ENCODE measurements at places on chromosomes 2 and 18.

- no peak overlapping the region for H3K4me3 ChIP-seq
- H3K27me3 ChIP-seq = peaks cover 15% of the 10 kb centered on the region
- no peaks in the 10 kb centered on the region for H3K36me3 ChIP-seq
- no peak overlapping the region for H3K27ac ChIP-seq
- DNase-seq = no peak
Measured at GRCh38 chr18:44823782-44824181, 143.1 kb downstream of the SETBP1 start.

DNA sequence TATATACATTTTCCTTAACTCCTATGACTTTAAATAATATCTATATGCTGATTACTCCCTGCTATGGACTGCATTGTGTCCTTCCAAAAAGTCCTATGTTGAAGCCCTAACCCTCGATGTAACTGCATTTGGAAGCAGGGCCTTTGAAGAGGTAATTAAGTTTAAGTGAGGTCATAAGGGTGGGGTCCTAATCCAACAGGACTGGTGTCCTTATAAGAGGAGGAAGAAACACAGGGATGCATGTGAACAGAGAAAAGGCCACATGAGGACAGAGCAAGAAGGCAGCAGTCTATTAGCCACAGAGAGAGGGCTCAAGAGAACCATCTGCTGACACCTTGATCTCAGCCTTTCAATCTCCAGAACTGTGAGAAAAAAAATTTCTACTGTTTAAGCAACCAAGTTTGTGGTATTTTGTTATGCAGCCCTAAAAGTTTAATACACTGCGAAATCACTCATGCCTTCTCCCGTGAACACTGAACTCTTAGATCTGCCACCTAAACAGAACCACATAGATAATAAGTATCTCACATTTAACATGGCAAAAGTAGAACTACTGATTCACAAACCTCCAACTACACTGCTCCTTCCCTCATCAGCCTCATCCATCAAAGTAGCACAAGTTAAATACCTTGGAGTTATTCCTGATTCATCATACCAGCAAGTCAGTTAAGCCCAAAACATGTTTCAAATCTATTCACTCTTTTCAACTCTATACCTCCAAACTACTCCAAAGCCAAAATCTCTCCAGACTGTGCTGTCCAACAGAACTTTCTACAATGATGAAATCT, 65.4 kb downstream of the HIBCH start:
- no peak for DNase-seq
- H3K36me3 ChIP-seq = peaks cover 53% of the 10 kb centered on the region
- H3K4me1 ChIP-seq = no peaks in the 10 kb centered on the region
- no peaks in the 10 kb centered on the region for H3K27me3 ChIP-seq

GRCh38 chr2:231191896-231192872, 6.2 kb upstream of the ARMC9 start:
- H3K4me3 ChIP-seq = no peak overlapping the region
- H3K4me1 ChIP-seq = peaks cover 5% of the 10 kb centered on the region
- no peak for DNase-seq
- H3K36me3 ChIP-seq = no peaks in the 10 kb centered on the region
- no peaks in the 10 kb centered on the region for H3K27me3 ChIP-seq
- H3K27ac ChIP-seq = no peak overlapping the region

DNA sequence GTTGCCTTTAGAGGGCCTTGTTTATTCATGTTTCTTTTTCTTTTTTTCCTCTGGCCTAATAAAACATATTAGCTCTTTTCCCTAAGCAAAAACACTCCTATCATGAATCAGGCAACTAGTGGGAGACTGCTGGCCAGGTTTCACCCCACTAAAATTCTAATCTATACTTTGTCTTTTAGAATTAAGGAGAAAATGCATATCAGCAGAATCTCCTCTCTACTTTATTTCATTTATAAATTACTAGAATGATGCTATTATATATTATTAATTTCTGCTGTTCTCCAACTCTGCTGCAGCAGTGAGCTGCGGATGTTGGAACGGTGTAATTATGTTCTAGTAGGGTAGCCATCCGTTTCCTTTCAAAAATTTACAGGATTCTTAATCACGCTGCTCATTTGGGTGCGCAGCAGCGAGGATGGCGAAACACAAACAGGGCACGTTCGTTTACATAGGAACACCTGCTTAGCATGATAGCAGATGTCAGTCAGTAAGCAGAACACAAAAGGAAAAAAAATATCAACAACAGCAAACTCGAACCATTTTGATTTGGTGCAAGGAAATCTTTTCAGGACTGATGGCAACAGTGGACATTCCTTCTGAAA, 30.5 kb downstream of the ZEB2 start:
- H3K27me3 ChIP-seq = no peaks in the 10 kb centered on the region
- peak overlapping the region; percentile 39 for H3K27ac ChIP-seq
- DNase-seq = no peak
- peaks cover 69% of the 10 kb centered on the region for H3K4me1 ChIP-seq

- H3K4me3 ChIP-seq = peak overlapping the region; percentile 20
- peaks cover 34% of the 10 kb centered on the region for H3K36me3 ChIP-seq
- peaks cover 39% of the 10 kb centered on the region for H3K4me1 ChIP-seq
- peak; percentile 50 for DNase-seq
- no peaks in the 10 kb centered on the region for H3K27me3 ChIP-seq
- peak overlapping the region; percentile 78 for H3K27ac ChIP-seq
Measured at GRCh38 chr2:118103951-118104940, 16.0 kb downstream of the INSIG2 start.

DNA sequence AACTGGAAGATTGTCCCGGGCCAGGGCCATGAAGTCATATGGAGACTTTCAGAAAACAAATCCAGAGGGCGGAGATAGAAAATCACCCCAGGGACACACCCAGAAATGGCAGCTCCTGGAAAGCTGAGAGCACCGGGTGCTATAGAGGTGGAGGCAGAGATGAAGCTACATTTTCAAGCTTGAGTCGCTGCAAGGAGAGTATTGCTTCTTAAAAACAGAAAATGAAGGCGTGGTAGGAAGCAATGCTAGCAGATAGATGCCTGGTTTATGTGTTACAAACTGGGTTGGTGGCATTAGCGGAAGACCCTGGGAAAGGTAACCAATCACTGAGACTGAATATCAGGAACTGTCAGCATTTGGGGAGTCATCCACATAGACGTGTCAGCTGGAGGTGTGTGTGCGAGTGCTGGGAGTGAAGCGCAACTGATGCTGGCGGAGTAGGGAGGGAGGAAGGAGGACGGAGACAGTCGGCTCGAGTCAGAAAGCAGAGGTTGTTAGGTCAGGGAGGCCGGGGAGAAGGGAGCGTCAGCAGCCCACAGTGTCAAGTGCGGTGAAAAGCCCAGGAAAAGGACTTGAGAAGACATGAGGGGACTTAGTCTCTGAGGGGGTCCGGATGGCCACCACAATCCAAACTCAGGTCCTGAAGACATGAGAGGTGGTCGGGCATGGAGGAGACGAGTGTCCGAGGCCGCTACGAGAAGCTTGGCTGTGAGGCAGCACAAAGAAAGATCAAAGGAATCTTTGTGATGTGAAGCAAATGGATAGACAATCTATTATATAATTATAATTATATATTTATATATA, 45.4 kb downstream of the C18orf63 start:
- H3K36me3 ChIP-seq = no peaks in the 10 kb centered on the region
- H3K27ac ChIP-seq = no peak overlapping the region

- no peak overlapping the region for H3K27ac ChIP-seq
- no peaks in the 10 kb centered on the region for H3K36me3 ChIP-seq
- H3K27me3 ChIP-seq = peaks cover 10% of the 10 kb centered on the region
- no peak for DNase-seq
- H3K4me3 ChIP-seq = no peak overlapping the region
Measured at GRCh38 chr18:5879479-5879882, 15.8 kb downstream of the TMEM200C start.

DNA sequence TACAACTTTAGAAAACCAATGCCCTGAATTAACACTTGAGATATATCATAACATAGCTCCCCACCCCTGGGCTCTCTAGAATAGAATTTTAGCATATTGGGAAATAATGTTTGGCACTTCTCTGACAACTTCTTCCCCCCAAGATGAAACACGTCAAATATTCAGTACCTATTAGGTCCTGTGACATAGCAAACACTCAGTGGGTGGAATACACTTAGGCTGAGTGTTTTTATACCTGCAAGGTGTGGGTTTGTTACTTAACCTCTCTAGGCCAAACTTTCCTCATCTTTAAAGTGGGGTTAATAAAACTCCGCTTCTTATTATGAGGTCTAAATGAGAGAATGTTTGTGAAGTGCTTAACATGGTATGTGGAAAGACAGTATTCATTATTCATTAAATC, 56.1 kb downstream of the LAMA3 start:
- H3K27me3 ChIP-seq = no peaks in the 10 kb centered on the region
- peaks cover 3% of the 10 kb centered on the region for H3K4me1 ChIP-seq
- no peak for DNase-seq
- no peaks in the 10 kb centered on the region for H3K36me3 ChIP-seq
- no peak overlapping the region for H3K4me3 ChIP-seq
- H3K27ac ChIP-seq = no peak overlapping the region

DNA sequence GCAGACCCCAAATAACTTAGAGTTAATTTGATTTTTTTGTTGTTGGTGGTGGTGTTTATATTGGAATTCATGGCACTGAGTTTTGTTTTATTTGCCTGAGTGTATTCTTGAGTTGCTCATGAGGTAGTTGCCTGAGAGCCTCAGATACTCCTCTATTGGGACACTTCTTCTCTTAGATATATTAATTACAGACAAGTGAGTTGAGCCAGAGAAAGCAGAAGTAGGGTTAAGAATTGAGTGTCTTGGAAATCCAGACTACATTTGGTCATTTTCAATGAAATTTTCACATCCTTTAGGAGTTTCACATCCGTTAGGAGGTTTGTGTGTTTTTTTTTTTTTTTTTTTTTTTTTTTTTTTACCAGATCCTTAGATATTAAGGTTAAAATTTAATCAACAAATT, 29.0 kb downstream of the FMNL2 start:
- H3K4me3 ChIP-seq = no peak overlapping the region
- H3K36me3 ChIP-seq = no peaks in the 10 kb centered on the region
- no peak overlapping the region for H3K27ac ChIP-seq

GRCh38 chr2:189628817-189629530, 32.3 kb upstream of the ASNSD1 start:
- no peaks in the 10 kb centered on the region for H3K36me3 ChIP-seq
- no peak overlapping the region for H3K4me3 ChIP-seq
- no peak overlapping the region for H3K27ac ChIP-seq
- DNase-seq = no peak

GRCh38 chr2:45278365-45279078, 269.3 kb upstream of the SIX2 start:
- no peak for DNase-seq
- no peak overlapping the region for H3K27ac ChIP-seq
- H3K27me3 ChIP-seq = no peaks in the 10 kb centered on the region
- H3K36me3 ChIP-seq = no peaks in the 10 kb centered on the region
- no peaks in the 10 kb centered on the region for H3K4me1 ChIP-seq
- no peak overlapping the region for H3K4me3 ChIP-seq

DNA sequence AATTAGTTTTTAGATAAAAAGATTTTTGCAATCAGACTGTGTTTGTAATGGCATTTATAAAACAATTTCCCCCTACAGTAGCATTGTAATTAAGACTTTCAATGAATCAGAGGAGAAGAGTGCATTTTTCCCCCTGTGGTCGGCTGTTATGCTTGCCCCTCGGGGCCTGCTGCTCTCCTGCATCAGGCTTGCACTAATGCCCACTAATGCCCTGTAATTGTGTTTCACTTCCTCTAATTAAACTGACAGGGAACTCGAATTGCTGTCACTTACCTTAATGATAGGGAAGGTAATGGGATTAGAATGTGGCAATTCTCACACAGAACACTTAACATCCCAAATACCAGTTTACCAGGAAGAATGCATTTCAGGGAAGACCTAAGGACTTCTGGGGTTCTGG, 61.2 kb upstream of the LRRTM1 start:
- no peaks in the 10 kb centered on the region for H3K36me3 ChIP-seq
- H3K27me3 ChIP-seq = no peaks in the 10 kb centered on the region
- no peaks in the 10 kb centered on the region for H3K4me1 ChIP-seq
- DNase-seq = no peak

DNA sequence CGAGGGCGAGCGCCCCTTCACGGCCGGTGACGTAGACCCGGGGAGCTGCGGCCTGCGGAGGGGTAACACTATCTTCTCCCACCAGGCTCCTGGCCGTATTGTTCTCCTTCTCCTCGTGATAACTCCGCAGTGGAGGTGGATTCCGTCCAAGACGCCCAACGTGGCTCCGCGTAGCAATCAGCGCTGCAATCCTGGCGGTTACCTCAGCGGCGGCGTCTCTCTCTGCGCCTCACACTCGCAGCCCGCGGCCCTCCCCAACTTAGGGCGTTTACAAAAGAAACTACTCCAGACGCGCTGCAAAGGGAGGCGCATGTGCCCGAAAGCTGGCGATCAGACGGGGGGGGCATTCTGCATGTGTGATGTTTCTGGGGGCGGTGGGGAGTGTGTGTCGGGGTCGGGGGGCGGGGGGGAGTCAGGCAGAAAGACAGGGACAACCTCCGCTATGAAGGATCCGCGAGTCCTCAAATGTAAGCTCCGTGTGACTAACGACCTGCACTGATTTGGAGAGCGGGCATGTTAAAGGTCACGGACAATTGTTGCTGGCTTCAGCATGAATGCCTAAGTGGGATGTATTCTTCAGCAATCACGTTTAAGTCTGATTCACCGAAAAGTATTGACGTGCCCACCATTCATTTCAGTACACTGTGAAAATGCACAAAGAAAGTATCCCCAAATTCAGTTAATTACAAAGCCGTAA, 1.3 kb upstream of the ZNF516 start:
- H3K27ac ChIP-seq = peak overlapping the region; percentile 96
- H3K36me3 ChIP-seq = no peaks in the 10 kb centered on the region
- H3K4me1 ChIP-seq = peaks cover 50% of the 10 kb centered on the region
- no peaks in the 10 kb centered on the region for H3K27me3 ChIP-seq

DNA sequence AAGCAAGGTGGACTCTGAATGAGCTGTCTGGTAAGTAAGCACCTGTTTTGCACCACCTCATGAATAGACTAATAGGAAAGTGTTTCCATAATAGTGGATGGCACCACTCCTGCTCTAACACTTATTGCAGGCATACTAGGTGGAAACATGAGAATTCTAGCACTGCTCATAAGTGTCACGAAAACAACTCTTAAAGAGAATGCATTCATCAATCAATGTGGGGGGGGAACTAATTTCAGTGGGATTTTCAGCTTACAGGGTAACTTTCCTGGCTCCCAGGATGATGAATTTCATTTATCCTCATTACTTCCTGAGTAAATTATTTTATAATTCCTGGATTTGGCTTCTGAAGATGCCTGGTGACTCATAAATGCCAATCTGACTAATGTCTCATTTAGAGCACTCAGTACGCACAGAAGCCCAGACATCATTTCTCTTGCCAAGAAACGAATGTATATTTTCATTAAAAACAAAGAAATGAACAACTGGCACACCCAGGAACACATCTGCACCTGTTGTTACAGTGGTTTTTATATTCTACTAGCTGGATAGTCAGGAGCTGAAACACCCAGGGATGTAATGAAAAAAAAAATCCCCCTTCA, 129.6 kb downstream of the PID1 start:
- H3K4me1 ChIP-seq = no peaks in the 10 kb centered on the region
- H3K36me3 ChIP-seq = no peaks in the 10 kb centered on the region
- H3K27ac ChIP-seq = no peak overlapping the region
- H3K4me3 ChIP-seq = no peak overlapping the region
- H3K27me3 ChIP-seq = no peaks in the 10 kb centered on the region
- DNase-seq = no peak

All from CD14-positive monocyte (primary cell).